ENCODE measurements at places on chromosomes 16 and 17.

- no peak for DNase-seq
Observed at GRCh38 chr16:79582789-79583188, 17.7 kb downstream of the MAF start.

GRCh38 chr17:68324114-68324513 is 32.8 kb downstream of the ARSG start:
- DNase-seq, result no peak

- DNase-seq, result no peak
Observed at GRCh38 chr17:40810494-40810893, 10.7 kb upstream of the KRT28 start.

DNA sequence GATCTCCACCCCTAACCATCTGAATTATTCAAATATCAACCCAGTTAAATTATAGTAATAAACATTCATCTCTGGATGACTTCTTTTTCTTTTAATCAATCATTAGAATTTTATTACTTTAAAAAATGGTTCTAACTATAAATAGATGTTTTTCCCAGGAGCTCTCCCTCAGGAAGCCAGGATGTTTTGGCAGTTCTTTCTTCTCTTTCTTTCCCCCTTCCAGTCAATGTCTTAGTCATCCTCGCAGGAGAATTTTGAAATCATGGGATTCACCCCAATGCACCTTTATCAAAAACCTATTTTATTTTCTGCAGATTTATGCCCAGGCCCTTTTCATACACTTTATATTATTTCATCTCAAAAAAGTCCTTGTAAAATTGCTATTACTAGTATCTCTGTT is 711.6 kb downstream of the CDH11 start:
- no peak for DNase-seq

- DNase-seq, result no peak
Observed at GRCh38 chr16:15542734-15543347, 100.1 kb downstream of the MARF1 start.

- no peak for DNase-seq
Observed at GRCh38 chr17:3534881-3535252, 22.7 kb downstream of the TRPV3 start.

GRCh38 chr16:83698964-83699363 is 108.8 kb upstream of the HSBP1 start:
- DNase-seq, result no peak

DNA sequence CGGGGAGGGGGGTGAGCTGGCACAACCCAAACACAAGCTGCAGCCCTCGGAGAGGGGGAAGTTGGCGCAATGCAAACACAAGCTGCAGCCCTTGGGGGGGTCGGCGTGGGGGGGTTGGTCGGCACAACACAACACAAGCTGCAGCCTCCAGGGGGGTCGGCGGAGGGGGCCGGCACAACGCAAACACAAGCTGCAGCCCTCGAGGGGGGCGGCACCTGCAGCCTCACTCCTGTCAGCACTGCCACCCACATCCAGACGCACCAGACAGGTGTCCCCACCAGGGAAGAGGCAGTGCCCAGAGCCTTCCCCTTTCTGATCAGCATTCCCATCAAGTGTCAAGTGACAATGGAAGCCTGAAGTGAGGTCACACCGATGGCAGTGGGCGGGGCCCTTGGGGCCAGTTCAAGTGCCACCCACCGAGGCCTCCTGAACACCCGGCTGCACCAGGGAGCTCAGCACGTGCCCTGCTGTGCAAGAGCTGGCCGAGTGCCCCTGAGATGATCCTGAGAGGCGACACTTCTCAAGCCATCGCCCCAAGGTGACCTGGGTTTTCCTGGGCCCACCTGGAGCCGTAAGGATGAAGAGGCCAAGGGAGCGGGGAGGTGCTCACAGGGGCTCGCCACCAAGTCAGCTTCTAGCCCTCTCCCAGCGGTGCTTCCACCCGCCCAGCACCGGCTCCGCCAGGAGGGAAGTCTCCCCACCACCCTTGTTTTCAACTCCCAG is 59.3 kb downstream of the KLHDC4 start:
- DNase-seq, result peak; percentile 75

GRCh38 chr17:71757156-71757555 is 363.7 kb upstream of the SOX9 start:
- no peak for DNase-seq

- DNase-seq, result no peak
Observed at GRCh38 chr17:81239714-81240555, 817 bp downstream of the NDUFAF8 start.

DNA sequence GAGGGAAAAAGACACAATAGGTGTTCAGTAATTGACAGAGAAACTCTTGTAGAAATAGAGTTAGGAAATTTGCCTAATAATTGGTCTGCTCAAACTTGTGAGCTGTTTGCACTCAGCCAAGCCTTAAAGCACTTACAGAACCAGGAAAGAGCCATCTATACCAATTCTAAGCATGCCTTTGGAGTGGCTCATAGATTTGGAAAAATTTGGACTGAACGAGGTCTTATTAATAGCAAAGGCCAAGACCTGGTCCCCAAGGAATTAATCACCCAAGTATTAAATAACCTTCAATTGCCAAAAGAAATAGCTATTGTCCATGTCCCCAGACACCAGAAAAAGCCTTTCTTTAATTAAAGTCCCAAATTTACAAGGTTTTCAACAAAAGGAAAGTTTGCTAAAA is 90.3 kb downstream of the EMP2 start:
- DNase-seq, result no peak

DNA sequence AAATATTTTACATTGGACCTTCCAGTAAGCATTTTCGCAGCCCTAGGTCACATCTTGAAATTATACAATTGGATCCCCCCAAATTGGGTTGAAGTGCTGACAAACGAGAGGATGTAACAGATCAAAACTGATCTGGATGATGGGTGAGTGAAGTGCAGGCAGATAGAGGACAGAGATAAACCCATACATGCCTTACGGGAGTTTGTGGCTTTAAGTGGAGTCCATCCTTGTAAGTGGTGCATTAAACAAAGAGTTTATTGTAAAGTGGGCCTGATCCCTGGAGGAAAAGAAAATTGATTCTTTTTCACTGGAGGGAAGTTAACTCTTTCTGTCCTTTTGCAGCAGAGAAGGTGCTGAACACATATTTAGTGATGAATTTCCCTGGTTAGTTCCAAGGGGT is 39.0 kb upstream of the KCNJ2 start:
- no peak for DNase-seq
